Activated naive CD4-positive, alpha-beta T cell treated with anti-CD3 and anti-CD28 coated beads for 36 hours (primary cell): ENCODE measurements at places on chromosomes 7 and 10. TPM values are rescaled to one million over a fixed set of nuclear protein-coding genes. Genes with fewer than 3 reads are reported as not detected.

OR2A5 gene
- not detected for total RNA-seq

GRM3 gene
- total RNA-seq: not detected

SPDYE1 gene
- total RNA-seq: not detected

NPFFR1 gene
- not detected for total RNA-seq

CALHM1 gene
- total RNA-seq: not detected

CHST12 gene
- total RNA-seq: 0.64 TPM

CXCL12 gene
- not detected for total RNA-seq

SMKR1 gene
- 0.99 TPM for total RNA-seq

C10orf143 gene
- total RNA-seq: 3.5 TPM

DNA sequence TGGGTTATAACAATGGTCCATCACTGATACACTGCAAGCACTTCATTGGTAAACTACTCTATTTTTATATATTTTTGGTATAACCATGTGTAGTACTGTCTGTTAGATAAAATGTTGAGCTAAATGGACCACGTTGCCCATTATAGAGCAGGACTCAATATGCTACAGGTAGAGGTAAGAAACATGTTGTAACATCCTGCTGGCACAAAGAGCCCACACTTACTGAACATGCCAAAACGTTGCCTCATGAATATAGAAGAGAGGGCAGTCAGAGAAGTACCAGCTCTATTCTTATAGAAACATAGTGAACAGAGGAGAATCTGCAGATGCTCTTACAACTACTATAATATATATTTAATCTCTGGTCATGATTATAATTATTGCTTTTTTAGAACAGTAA is 18.4 kb upstream of the MET start:
- DNase-seq: no peak

DNA sequence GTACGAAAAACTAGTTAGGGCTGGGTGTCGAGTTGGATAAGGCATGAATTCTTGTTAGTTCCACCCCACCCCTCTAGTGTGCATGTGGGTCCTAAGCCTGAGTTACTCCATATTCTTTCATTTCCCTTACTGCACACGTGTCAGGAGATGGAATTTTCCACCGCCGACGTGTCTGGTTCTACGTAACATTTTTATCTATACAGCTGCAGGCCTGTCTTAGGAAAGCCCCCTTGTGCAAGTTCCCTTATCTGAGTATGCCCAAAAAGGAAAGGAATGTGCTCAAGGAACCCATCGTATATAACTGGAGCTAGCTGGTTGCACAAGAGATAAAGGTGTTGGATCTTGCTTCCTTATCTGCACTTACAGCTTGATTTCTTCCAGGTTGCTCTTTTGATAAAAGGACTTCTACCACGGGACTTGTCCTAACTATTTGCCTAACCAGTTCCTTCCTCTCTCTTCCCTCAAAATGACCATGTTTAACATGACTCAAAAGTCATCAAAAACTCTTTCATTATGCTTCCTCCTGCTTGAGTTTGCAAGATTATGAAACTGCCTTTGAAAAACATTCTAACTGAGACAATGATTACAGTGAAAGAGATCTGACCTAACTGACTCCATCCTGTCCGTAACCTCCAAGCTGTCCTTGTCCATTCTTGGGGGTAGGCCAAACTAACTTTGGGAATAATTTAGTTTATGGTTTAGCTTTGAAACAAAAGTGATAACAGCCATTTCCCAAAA is 181.4 kb downstream of the AKR1D1 start:
- no peak for DNase-seq

GRCh38 chr10:120186506-120186905 is 270.5 kb upstream of the PLPP4 start:
- no peak for DNase-seq

- DNase-seq: no peak
Measured at GRCh38 chr7:19815546-19815945, 42.1 kb upstream of the TMEM196 start.

DNA sequence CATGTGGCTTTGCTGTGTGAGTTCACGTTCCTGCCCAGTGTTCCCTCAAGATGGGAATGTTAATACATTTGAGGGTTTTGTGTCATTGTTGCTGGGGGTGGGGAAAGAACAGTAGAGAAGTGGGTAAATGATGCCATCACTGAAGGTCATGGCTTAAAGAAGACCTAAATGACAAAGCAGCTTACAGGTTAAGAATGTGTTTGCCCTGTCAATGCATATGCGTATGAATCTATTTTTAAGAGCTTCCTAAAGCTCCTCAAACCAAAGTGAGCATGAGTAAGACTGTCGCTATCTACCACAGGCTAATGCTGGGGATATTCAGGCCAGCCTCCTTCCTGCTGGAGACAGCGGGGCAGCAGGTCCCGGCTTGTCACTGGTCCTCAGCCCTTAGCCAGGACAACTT is 162.9 kb downstream of the CREB5 start:
- no peak for DNase-seq

DNA sequence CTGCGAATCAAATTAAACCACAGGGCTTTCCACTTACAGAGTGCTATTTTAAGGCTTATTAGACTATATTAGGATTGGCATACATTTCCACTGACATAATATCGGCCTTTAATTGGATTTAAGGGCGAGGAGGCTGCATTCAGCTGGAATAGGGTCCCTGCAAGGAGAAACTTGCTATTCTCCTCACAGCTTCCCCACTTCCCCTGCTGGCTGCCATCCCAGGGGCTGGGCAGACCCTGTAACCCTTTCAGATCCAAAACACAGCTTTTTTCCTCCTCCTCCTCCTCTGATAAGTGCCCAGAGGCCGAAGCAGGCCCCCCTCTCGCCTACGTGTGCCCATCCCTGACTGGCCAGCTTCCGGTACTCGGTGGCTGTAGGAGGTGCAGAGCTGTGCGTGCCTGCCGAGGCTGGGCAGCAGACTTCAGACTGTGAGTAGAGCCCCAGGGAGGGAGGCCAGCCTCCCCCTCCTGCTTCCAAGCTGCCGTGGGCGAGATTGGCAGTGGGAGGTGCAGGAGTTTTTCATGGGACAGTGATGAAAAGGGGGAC is 224.2 kb downstream of the PLXNA4 start:
- DNase-seq: no peak

- DNase-seq: no peak
Measured at GRCh38 chr7:151807846-151808245, 69.1 kb downstream of the PRKAG2 start.

- no peak for DNase-seq
Measured at GRCh38 chr10:47021850-47022249, 110.6 kb downstream of the PTPN20 start.

DNA sequence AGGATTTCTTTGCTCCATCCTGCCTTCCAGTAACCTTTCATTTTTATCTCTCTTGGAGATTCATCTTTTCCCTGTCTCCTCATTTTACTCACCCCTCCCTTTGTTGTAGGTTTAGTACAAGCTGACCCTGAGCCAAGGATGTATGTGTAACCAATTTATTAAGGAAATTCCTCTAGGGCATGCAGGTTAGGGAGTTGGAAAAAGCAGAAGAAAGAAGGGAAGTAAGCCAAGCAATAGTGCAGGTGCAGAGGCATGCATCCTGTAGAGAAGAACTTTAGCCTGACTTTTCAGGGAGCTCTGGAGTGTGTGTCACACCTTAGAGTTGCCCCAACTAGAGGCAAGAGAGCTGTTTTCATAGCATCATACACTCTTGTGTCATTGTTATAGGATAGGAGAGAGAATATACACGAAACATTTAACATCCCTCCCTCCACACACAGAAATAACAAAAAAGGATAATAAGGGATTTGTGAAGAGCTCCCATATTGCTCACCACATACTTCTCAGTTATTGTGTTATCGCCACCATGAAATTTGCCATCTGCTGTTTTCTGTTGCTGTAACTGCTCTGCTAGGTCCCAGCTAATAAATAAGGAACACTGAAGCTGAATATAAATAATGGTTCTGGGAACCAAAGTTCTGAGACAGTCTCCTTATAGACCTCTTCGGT is 21.8 kb upstream of the SEMA3C start:
- no peak for DNase-seq

DNA sequence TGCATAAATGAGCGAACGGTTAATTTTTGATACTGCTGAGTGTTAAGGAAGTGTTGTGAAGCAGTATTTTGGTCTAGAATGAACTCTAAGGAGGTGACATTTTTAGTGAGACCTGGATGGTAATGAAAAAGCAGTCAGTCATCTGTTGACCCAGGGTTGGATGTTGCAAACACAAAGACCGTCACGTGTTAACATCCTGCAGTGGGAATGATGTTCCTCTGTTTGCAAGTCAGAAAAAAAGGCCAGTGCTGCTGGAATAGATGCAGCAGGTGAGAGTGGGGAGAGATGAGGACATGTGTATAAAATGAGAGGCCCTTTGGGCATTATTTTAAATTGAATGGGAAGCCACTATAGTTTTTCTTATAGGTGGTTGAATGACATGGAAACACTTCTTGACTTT is 39.3 kb downstream of the INSYN2A start:
- no peak for DNase-seq

GRCh38 chr7:35705932-35706461 is 11.1 kb upstream of the HERPUD2 start:
- no peak for DNase-seq

- DNase-seq: no peak
Measured at GRCh38 chr10:70523057-70523456, 44.5 kb downstream of the PALD1 start.

DNA sequence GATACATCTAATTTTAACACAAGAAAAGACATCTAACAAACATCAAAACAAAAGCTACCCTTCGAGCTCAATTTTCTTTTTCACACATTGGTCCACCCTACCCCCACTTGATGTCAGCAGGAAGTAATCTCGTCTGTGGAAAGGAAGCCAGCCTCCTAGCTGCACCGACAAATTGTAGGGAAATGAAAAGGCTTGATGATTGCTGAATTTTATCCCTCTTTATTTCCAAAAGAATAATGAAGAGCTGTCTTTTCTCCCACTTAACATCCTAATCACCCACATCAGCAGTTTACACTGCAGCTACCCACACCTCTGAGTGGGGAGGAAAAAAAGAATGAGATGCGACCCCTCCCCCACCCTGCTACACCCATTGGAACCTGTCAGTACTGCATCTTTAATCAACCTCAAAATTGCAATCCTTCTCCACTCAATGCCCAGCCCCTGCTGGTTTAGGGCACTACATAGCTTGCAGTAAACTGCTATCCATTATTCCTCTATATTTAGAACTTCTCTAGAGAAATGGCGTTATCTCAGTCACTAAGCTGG is 10.6 kb upstream of the CPVL start:
- DNase-seq: no peak
